GM20000 (cell line): ENCODE measurements at places on chromosomes 13 and 19.

DNA sequence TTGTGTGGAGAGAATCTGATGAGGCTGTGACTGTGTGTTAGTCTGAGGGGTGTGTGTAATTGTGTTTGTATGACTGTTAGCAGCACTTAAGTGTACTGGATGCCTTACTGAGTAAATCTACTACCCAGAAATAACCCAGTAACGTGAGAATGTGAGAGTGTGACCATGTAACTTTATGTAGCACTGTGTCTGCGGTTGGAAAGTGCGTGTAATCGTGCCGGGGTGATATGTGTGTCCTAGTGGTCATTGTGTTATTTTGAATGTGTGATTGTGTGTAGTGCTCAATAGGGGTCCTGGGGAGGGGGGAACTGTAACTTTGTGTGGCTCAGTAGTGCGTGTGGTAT lies 550 bp downstream of the ZNF383 start:
- DNase-seq = no peak

DNA sequence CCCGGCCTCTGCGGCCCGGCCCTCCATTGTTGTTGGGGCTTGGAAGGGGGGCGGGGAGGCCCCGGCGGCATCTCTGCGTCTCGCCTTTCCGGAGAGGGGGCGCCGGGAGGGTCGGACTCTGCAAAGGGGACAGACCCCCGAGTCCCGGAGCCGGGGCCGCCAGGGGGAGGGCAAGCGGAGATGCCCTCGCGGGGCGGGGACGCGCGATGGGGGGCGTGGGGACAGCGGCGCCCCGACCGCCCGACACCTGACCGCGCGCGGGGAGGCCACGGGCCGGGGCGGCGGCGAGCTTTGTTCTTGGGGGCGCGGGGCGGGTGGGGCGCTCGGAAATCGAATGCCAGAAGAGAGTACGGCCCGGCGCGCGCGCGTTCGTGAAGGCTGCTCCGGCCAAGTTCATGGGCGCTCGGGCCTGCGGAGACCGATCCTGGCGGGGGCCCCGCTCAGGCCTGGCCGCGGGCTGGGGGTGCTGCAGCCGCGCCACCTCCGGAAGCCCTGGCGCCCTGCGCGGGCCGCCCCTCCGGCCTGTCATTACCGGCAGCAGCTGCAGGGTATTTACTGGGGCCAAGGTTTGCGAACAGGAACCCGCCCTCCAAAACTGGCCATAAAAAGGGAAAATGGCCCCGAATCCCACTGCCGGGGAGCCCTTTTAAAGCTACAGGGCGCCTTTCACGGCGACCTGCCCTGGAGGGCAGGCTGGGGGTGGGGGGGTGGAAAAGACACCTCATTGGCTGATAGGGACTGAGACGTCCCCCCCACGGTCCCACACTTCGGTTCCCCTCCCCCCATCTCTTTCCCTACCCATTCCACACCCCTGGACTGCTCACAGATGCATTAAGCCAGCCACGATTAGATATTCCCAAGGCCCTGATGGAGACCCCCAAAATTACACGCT lies 11.1 kb upstream of the NANOS3 start:
- DNase-seq = peak; percentile 74

DNA sequence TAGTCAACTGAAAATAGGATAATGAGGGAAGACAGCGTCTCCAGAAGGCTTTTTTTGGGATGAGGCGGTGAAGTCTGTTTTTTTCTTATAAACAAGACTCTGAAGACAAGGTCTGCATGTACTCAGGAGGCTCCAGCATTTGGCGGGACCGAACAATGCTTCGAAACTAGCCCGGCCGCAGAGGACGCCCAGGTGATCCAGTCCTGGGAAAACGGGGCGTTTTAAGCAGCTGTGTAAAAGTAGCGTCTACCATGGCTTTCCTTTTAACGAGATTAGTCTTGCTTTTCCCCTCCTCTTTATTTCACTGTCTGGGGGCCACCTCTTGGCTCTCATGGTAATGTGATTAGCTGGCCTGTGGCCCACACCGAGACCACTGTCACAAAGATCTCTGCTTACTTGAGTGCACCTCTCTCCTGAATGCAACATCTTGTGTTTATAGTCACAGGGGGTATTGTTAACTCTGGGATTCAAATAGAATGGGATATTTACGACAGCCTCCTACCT lies 29.4 kb upstream of the GTF3A start:
- no peak for DNase-seq

- DNase-seq = no peak
Observed at GRCh38 chr13:65454403-65454802, 1775.7 kb downstream of the PCDH9 start.

DNA sequence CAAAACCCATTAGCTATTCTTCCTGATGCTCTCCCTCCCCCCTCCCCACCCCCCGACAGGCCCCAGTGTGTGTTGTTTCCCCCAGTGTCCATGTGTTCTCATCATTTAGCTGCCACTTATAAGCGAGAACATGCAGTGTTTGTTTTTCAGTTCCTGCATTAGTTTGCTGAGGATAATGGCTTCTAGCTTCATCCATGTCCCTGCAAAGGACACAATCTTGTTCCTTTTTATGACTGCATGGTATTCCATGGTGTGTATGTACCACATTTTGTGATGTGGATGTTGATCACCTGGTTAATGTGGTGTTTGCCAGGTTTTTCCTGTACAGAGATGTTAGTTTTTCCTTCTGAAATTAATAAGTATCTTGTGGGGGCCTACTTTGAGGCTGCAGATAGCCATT lies 31.5 kb downstream of the TDRD12 start:
- DNase-seq = no peak
